Endothelial cell of umbilical vein (primary cell): ENCODE measurements at places on chromosomes 16 and 17.

- no peak for DNase-seq
These were observed 15.7 kb upstream of the CD79B start for GRCh38 chr17:63947711-63948330.

- peak; percentile 48 for DNase-seq
These were observed 20.8 kb downstream of the NPRL3 start for GRCh38 chr16:117379-118365.

GRCh38 chr17:50815400-50815799, 20.0 kb upstream of the WFIKKN2 start:
- no peak for DNase-seq

DNA sequence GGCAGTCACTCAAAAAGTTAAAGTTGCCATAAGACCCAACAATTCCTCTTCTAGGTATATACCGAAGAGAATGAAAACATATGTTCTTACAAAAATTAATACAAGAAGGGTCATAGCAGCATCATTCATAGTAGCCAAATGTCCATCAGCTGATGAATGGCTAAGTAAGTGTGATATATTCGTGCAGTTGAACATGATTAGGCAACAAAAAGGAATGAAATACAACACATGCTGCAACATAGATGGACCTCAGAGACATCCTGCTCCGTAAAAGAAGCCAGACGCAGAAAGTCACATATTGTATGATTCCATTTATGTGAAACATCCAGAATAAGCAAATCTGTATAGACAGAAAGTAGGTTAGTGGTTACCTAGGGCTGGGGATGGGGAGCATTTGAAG, 229.4 kb upstream of the CACNG5 start:
- no peak for DNase-seq

DNA sequence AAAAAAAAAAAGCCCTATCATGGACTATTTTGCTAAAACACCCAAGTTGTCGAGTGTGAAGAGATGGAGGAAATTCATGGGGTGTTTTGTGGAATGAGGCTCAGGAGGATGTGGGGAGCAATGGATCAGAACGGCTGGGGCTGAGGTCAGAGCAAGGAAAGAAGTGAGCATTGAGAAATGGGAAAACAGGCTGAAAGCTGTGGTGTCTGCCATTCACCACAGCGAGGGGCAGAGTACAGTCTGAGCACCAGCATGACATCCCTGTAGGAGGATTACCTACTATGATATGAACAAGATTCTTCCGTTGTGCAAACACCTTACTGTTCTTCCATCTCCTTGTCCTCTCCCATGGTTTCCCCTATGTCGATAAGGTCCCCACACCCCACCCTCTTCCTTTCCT, 193.1 kb downstream of the TMEM114 start:
- no peak for DNase-seq

DNA sequence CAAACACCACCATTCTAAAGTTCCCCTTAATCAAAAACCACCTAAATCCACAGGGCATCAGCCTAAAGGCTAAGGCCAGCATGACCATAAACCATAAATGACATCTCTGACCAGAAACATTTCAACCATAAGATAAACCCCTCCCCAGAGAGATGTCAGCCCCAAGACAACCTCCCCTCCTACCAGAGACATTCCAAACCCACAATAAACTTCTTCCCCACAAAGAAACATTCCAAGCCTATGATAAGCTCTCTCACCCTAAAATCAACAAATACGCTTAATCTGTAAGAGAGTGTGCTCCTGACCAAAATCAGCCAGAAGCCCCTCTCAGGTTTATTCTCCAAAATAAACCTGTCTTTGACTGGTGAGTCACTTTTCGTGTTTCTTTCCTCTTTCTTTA, 54.8 kb downstream of the SLFN5 start:
- no peak for DNase-seq

DNA sequence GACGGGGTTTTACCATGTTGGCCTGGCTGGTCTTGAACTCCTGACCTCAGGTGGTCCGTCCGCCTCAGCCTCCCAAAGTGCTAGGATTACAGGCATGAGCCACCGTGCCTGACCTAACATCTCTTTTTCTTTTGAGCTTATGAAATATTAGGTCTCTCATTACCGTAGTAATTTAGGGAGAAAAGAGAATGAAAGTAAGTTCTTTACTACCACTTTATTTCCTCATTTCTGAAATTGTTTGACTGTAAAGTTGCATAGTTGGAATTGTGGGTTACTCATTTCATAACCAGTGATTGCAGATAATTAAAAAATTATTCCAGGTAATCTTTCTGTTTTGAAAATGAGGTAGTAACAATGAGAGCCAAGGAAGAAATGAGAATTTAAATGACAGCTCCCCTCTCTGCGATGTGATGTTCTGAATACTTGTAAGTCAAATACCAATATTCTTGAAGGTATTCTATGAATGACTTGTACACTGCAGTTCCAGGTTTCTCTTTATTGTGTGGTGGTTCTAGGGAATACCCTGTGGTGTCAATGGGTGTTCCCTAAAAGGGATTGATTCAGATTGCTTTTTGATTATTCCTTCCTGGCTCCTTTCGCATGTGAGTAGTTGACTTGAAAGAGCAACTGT, 28.3 kb downstream of the MAP2K4 start:
- DNase-seq = no peak

DNA sequence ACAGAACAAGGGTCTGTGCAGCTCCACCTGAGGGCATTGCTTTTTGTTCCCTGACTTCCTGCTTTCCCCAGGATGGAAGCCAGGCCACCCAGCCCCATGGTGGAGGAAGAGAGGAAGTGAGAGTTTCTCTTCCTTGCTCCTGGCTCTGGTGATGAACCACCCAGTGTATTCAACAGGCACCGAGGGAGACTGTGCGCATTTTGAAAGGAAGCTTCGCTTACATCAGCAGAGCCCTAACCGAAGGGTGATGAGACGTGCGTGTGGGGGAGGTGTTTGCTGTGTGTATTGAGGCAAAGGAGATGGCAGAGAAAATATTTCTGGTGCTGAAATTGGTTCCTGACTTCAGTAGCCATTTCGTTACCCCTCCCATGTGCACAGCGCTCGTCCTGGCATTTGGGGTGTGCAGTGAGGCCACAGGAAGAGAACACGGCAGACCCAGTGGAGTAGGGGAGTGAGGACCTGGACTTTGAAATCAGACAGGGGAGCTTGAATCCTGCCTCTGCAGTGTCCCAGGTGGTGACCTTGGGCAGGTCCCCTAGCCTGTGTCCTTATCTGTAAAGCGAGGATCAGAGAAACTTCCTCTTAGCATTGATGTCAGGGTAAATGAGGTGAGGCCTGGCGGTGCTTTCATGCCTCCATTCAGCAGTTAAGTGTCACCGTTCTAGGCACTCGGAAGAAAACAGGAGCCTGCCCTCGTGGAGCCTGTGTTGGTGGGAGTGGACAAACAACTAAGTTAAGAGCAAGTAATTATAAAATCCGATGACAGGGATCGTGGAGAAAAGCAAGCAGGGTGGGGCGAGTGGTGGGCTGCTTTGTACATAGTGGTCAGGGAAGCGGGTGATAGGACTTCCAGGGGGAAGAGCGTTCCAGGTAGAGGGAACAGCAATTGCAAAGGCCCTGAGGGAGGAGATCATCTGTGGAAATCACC, 7.4 kb downstream of the CMIP start:
- no peak for DNase-seq

- DNase-seq = no peak
These were observed 28.8 kb downstream of the GINS3 start for GRCh38 chr16:58421059-58421458.

GRCh38 chr16:19948186-19949104, 63.8 kb upstream of the GPRC5B start:
- DNase-seq = no peak

- DNase-seq = no peak
These were observed 383.0 kb upstream of the PMFBP1 start for GRCh38 chr16:72554935-72555334.

- DNase-seq = no peak
These were observed 7.5 kb downstream of the NPTX1 start for GRCh38 chr17:80468781-80469493.

DNA sequence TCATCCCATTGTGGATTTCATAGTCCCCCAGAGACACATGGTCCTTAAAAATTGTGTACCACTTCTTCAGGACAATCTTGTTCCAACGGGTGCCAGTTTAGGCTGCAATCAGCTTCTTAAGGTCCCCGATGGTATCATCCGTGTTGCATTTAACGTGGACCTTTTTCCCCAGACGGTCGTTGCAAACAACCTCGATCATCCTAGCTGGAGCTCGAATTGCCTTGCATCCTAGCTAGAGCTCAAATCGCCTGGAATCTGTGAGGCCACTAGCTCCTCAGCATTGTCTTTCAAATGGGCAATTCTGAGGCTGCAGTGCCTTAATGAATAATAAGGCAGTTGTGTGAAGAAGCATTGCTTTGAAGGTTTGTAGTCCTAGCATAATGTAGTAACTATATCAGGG, 37.7 kb upstream of the RHBDL3 start:
- no peak for DNase-seq

GRCh38 chr17:62966426-62967204, 580 bp downstream of the TANC2 start:
- DNase-seq = peak; percentile 32

DNA sequence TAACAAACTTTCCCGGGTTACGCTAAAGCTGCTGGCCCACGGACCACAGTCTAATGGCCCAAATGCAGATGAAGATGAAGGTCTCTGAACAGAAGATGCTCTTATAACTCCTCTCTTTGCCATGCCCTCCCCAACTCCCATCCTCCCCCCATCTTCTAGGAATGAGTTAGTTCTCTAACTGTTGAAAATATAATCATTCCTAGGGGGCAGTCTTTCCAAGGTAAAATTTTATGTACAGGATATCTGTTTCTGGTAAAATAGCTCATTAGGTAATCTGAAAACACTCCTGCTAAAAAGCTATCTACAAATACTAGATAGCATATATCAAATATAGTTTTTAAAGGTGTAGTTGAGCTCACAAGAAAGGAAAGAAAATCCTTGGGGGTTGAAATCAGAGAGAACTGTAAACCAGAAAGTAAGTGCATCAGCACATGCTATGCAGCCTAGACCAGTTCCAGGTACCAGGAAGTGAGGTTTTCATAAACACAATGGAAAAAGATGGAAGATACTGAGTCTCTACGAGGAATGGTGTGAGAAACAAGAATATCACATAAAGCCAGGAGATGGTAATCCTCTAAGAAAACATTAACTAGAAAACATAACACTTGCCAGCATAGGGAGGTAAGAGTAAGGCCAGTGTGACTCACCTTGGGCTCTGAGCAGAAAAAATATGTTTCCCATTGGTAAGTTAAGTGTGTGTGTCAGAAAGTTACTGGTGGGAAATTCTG, 38.1 kb downstream of the CMC2 start:
- peak; percentile 49 for DNase-seq

DNA sequence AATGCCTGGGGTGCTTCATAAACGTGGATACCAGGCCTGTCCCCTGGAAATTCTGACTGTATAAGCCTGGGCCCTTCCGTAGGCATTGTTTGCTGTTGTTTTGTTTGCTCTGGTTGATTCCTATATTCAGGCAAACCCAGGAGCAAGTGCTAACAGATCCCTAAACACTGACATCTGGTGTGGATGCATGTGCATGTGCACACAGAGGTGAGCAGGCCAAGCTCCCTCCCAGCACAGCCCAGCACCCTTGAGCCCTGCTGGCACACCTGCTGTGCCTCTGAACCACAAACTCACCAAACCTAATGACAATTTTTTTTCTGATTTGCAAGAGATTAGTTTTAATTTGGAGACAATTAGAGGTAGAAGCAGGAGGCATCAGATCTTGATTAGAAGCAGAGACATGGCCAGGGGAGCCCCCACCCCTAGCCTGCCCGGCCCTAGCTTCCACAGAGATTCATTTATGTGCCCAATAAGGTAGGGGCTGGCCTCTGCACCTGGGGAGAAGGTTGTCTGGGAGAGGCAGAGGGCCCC, 40.4 kb downstream of the TMEM132E start:
- DNase-seq = no peak

- no peak for DNase-seq
These were observed 33.4 kb downstream of the ARHGAP23 start for GRCh38 chr17:38461683-38462082.

DNA sequence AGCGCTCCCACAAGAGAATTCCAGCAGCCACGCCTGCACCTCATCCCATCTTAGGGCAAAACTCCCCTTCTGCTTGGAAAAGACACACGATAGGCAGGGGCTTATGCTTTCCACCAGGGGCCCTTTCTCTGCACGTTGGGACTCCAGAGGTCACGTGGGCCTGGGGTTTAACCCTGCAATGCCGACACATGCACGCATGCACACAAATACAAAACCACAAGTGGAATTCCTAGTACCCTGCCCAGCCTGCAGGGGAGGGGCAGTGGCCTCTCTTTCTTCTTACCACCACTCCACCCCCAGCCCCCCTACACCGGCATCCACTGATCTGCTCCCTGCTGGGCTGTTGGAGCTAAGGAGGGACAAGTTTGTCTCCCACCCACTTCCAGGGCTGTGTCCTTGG, 16.8 kb upstream of the CCDC182 start:
- no peak for DNase-seq

- no peak for DNase-seq
These were observed 43.4 kb downstream of the TNFRSF13B start for GRCh38 chr17:16928406-16929034.

DNA sequence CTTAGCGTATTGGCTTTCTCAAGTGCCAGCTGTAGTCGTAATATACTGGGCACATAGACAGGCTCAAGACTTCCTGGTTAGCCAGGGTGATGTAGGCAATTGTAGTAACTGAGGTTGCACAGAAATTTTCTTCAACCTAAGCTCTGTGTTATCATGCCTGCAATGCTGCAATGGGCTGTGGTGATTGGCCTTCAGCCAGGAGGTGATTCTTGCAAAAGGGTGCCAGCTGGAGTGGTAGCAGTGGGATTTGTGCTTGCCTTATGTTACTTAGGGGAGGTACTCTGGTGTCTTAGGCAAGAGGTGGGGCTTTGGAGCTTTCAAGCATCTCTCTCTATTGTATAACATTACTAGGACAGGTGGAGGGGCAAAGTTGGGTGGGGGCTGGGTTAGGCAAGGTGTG, 495.1 kb downstream of the CDH11 start:
- DNase-seq = no peak

DNA sequence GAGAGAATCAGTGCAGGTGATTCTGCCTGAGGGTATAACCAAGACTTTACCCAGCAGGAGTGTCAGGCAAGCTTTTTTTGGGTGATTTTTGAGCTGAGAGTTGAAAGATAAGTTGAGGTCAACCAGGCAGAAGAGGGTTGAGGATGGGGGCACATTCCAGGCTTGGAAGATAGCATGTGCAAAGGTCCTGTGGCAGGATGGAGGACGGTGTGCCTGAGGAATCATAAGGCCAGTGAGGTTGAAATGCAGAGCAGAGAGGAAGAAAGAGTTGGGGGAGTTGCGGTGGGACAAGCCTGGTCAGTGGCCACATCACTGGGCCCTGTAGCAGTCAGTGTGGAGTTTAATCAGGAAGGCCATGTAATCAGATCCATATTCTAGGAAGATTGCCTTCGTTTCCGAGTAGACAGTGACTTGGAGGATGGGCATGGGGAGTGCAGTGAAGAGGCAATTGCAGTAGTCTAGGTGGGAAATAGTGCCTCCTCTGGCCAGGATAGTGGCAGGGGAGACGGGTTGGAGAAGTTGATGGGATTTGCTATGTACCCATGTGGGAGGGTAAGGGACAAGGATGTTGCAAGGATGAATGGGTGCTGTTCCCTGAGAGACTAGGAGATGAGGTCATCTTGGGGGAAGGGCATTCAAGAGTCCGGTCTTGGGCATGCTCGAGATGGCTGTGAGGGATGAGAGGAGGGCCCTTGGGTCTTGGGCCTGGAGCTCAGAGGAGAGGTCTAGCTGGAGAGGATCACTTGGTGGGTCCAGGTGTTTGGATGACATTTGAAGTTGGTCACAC, 3.9 kb downstream of the PLEKHG4 start:
- DNase-seq = no peak

GRCh38 chr16:30063893-30064728, 1.4 kb upstream of the ALDOA start:
- peak; percentile 43 for DNase-seq
